IPS DF 19.7 (cell line): ENCODE measurements at places on chromosomes 16 and 17.

DNA sequence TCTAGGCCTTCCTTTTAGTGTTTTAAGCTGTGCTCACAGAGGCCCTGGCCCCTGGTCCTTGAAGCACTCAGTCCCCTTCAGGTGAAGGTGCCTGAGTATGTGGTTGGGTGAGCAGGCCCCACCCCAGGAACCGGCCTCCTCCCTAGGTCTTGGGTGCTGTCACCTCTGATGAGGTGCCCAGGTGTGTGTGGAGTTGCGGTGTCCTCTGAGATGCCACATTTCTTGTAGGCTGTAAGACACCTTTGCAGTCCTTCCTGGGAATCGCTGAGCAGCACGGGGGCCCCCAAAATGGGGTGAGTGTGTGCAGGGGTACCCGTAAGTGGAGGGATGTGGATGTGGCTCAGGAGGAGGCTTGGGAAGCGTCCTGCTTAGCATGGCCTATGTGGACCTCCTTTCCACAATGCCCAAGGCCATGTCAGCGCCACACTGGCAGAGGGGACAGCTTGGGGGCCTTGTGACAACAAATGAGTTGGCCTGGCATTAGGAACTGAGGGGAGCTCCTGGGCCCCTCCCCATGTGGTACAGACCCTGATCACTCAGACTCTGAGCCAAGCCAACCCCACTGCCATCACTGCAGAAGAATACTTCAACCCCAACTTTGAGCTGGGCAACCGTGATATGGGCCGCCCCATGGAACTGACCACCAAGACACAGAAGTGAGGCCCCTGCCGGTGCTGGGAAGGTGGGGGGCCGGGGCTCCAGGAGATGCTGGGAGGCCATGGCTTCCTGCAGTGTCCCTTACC lies 11.2 kb downstream of the CORO6 start:
- DNase-seq = no peak

GRCh38 chr16:17555176-17555575 lies 84.4 kb upstream of the XYLT1 start:
- no peak for DNase-seq

DNA sequence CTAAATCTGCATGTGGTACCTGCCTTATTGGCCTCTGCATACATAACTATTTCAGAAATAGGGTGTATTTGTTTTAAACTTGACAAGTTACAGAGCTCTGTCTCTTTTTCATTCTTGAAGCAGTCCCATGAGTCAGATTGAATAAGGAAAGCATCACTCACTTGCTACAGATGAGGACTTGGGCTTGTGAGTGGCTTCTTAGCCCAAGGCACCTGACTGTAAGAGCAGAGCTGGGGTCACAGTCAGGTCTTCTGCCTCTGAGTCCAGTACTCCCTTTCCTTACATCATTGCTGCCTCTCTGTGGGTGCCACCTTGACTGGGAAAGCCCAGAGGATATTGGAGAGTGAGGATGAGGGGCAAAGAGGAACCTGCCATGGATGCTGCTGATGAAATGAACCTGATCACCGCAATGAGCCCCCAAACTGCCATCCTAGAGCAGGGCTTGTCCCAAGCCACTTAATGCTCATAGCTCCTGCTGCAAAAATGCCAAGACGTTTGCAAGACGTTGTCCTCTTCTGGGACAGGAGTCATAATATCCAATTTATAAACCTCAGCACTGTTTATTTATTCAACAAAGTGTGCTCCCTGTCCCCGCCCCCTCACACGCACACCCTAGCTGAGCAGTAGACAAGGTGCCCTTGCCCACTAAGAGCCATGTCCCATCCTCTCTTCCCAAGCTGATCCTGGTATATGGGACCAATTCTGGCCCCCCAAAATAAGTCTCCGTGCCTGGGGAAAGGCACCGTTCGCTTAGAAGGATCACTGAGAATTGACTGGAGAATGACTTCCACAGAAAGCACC lies 74.1 kb downstream of the CCDC182 start:
- no peak for DNase-seq

DNA sequence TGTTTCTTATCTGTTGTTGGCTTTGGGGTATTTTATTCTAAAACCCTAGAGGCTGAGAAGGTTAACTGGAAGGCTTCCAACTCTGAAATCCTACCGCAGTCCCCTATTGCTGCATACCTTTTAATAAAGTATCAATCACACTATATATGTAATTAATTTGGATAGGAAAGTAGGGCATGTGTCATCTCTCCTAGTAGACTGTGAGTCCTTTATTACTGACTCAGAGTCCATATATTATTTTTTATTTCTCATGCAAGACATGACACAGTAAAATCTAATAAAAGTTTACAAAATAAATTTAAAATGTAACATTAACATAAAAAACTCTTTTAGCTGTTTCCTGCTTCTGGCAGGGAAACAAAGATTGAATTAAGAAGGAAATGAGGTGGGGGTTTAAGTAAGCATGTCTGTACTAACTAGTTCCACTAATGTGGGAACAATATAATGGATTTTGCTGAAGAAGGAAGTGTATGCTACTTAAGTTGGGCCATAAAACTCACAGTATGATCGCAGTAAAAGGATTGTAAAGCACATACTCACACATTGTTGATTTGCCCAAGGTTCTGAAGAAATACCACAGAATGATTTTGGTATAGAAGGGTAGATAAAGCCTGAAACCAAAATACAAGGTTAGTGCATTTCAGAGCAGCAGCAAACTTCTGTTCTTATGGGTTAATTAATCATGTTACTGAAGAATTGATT lies 97.6 kb upstream of the HLF start:
- no peak for DNase-seq

DNA sequence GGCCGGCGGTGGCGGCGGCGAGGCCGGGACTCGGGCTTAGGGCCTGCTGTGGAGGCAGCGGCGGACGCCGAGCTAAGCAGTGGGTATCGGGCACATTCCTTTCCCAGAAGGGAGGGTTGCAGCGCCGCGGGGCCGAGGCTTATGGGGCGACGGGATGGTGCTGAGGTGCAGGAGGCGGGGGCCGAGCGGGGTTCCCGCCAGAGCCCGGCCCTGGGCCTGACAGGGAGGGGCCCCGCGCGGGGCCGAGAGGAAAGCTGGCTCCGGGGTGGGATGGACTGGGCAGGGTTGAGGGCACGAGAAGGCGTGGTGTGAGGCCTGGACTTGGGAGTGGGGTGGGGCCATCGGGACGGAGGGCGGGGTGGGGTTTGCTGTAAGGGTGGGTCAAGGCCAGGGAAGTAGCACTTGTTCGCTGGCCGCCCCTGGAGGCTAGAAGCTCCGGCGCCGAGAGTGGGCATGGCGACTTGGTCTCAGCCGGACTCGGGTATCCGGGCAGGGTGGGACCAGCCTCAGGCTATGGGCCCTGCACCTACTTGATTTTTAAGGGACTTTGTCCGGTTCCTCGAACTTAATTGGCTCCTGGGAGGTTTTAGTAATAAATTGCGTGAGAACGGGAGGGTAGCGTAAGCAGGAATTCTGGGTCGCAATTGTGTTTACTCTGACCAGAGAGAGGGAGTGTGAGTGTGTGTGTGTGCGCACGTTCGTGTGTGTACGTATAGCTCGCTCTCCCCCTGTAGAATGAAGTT lies 396 bp downstream of the NFE2L1 start:
- DNase-seq = no peak

GRCh38 chr16:56898847-56899246 lies 33.1 kb upstream of the HERPUD1 start:
- DNase-seq = no peak

DNA sequence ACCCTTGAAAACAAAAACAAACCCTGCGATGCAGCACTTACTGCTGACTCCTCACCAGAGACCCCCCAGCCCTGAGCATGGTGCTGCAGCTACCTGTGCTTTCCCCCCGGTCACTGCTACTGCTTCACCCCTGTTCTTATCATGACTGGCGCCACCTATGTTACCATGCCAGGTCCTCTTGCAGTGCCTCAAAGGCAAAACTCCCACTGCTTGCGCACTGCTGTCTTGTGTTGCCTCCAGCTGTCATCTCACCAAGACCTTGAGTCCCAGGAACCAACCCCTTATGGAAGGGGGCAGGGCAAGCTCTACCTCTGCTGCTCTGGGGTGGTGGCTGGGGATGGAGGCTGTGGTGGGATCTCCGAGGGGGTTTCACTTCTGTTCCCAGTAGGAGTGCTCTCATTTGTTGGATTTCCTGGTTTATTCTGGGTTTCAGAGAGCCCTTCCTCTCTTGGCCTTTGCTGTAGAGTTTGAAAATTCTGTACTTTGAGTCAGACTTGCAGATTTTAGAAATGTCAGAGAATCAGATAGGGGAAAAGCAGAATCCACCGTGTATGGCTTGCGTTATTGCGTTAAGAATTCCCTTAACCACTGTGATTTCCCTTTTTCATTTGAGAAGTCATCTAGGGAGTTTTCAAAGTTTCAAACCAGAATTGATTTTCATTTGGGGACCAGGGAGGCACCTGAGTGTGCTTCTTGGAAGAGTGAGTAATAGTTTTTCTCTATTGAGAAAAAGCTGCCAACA lies 96.6 kb downstream of the SPECC1 start:
- no peak for DNase-seq

GRCh38 chr17:42518046-42518754 lies 17.8 kb upstream of the NAGLU start:
- DNase-seq = no peak
